Effector CD4-positive, alpha-beta T cell (primary cell): ENCODE measurements at places on chromosomes 7 and 10.

DNA sequence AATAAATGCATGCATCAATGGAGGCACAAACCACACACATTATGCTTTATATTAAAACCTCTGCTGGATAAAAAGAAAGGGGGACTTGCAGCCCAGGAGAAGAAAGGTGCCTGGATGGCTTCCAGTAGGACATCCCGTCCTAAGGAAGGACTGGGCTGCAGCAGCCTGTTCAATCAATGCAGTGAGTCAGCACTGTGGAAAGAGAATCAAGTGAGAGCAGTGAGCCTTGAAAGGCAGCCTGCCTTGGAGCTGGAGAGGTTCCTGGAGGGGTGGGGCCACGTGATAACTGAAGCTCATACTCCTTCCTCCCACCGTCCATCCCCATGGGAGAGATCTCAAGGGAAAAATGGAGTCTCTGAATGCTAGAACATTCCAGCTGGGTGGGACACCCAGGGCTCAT, 501.2 kb downstream of the ADRA2A start:
- no peak for DNase-seq

- no peak for DNase-seq
Observed at GRCh38 chr10:4217187-4217586, 432.2 kb upstream of the KLF6 start.

GRCh38 chr10:85147346-85148250, 819.2 kb downstream of the CCSER2 start:
- DNase-seq, result no peak

DNA sequence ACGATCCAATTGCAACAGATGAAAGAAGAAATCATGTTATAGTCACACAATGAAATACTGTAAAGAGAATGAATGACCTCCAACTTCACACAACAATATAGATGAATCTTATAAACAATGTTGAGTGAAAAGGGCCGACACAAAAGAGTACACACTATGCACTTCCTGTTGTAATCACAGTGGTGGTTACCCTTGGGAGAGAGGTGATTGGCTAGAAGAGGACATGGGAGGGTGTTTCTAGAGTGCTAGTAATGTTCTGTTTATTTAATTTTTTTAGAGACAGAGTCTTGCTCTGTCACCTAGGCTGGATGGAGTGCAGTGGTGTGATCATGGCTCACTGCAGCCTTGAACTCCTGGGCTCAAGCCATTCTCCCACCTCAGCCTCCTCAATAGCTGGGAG, 82.5 kb downstream of the NDUFB2 start:
- no peak for DNase-seq

DNA sequence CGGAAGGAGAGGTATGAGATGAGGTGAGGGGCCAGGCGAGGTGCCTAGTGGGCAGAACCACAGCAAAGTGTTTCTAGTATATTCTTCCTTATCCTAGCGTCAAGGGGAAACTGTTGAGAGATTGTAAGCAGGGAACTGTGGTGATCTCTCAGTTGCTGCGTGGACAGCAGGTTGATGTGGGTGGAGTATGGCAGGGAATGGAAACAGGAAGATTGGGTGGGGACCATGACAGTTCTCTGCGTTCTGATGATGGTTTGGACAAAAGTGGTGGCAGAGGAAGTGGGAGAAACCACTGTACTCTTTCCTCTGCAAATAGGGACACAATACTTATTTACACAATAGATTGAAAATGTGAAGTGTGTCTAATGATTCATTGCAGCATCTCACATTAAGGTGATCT, 191.5 kb upstream of the GRB10 start:
- DNase-seq, result no peak

- no peak for DNase-seq
Observed at GRCh38 chr10:35043796-35044344, 46.3 kb downstream of the CUL2 start.

DNA sequence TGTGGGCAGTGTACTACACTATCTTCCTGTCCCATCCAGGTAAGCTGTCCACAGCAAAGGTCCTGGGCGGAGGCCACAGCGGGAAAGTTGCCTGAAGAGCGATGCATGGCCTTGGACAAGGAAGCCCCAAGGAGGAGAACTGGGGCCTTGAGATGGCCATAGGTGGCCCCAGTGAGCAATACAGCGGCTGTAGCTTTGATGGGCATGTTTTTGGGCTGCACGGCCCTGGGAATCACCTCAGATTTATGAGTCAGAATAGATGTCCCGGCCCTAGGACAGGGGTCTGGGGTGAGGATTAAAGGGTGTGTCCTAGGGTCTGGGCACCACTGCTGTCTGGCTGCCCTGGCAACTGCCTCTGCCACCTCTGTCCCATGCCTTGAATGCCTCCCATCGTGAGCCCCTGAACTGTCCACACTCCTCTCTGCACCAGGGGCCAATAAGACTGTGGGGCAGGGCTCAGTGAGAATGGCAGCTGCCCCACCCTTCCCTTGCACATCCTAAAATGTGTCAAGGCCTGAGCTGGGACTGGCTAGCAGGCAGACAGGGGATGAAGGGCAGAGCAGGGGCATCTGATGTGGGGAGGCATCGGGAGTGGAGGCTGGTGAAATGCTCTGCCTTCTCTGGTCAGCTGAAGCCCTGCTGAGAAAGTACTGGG, 9.4 kb upstream of the IRF5 start:
- no peak for DNase-seq

DNA sequence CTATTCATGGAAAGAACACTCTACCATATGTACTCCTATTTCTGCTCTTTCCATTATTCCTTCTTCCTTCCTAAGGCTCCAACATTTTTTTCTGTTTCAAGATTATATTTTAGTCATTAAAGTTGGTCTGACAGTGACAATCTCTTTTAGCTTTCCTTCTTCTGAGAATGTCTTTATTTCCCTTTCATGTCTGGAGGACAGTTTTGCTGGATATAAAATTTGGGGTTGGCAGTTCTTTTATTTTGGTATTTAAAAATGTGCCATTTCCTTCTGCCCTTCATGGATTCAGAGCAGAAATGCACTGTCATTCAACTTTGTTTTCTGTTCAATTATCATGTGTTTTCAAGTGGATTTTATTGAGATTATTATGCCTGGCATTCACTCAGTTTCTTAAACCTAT, 53.1 kb downstream of the VSTM4 start:
- no peak for DNase-seq

- DNase-seq, result no peak
Observed at GRCh38 chr7:26188206-26188956, 12.2 kb downstream of the HNRNPA2B1 start.

DNA sequence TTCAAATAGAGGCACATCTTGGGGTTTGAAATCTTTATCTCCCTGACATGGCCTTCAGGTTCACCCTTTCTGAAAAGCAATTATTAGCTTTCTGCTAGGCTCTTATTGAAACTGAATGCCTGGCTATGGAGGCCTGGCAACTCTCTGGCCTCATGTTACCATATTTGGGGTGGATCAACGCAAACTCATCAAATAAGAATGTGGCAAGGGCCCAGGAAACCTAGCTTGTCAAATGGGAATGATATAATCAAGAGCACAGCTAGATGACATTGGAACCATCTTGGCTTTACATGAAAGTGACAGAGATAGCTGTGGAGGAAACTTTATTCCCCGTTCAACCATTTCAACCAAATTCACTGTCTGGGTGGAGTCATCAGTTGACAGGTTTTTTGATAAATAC, 202.8 kb upstream of the SMIM30 start:
- no peak for DNase-seq

- no peak for DNase-seq
Observed at GRCh38 chr10:37752334-37752875, 105.0 kb downstream of the ZNF248 start.

- no peak for DNase-seq
Observed at GRCh38 chr7:128739990-128740682, 977 bp downstream of the CALU start.

DNA sequence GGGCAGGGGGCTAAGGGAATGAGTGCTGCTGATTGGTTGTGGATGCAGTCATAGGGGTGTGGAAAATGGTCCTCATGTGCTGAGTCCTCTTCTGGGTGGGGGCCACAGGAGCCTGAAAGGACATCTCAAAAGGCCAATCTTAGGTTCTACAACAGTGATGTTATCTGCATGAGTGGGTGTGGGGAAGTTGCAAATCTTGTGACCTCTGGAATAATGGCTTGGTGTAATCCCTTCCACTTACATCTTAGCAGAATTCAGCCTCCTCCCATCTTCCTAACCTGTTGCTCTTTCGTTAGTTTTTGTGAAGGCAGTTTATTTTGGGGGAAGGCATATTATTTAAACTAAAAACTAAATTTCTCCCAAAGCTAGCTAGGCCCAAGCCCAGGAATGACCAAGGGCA, 42.0 kb upstream of the OIT3 start:
- DNase-seq, result no peak

DNA sequence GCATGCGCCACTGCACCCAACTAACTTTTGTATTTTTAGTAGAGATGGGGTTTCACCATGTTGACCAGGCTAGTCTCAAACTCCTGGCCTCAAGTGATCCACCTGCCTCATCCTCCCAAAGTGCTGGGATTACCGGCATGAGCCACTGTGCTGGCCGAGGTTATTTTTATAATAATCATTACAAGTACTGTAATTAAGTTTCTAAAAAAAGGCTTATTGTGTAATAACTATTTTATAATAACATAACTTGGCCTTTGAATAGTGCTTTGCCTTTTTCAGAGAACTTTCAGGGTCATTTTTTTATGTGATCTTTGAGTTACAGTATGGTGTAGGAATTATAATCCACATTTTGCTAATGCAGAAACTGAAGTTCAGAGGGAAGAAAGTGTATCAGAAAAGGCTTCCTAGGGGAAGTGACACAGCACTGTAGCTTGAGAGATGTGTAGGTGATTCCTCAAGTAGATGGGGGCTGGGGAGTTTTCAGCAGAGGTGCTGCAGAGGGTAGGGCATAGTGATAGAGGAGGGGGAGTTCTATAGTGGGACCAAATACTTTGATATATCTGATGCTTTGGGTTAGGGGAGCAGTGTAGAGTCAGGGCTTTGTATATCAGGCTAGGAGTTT, 9.2 kb upstream of the SYPL1 start:
- no peak for DNase-seq

- no peak for DNase-seq
Observed at GRCh38 chr7:54663186-54663585, 95.8 kb downstream of the SEC61G start.

GRCh38 chr7:29146888-29147609, 712 bp upstream of the CPVL start:
- DNase-seq, result no peak

- DNase-seq, result no peak
Observed at GRCh38 chr10:35594115-35595079, 10.7 kb upstream of the GJD4 start.
